ENCODE measurements at places on chromosomes 5 and 9. TPM values are rescaled to one million over a fixed set of nuclear protein-coding genes. Genes with fewer than 3 reads are reported as not detected.

Gene CLIC3
- total RNA-seq, result 3.5 TPM

Gene OR1J2
- total RNA-seq, result 0.33 TPM

GRCh38 chr9:26159575-26160392 lies 481.5 kb upstream of the TUSC1 start:
- no peak overlapping the region for H3K4me3 ChIP-seq
- H3K27ac ChIP-seq, result no peak overlapping the region
- H3K27me3 ChIP-seq, result no peaks in the 10 kb centered on the region
- no peaks in the 10 kb centered on the region for H3K36me3 ChIP-seq

DNA sequence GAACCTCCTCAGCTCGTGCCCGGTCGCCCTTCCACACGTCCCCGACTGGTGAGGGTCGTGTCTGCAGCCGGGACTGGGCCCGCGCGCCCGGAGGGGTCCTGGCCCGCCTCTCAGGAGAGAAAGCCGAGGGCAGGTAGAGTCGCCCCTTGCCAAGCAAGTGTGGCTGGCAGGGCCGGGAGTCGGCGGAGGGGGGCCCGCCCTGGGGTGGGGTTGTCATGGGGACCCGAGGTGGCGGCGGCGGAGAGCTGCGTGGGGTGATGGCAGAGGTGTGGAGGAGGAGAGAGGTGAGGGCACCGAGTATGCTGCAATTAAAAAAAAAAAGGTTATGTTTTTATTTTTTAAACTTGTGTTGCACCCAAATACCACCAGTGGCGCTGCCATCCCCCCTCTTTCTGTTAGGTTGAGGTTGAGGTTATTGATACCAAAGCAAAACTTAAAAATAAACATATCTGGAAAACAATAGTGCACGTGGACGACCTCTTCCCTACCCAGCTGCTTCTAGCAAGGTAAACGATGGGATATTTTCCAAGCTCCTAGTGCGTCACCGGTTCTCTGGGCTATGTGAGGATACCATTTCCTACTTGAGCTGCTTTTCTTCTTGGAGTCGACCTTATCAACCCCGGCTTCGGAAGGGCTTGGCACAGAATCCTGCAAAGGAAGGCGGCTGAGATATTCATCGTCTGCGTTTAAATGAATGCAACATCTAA lies 660 bp downstream of the SCAMP1 start:
- H3K27me3 ChIP-seq, result no peaks in the 10 kb centered on the region
- peak overlapping the region; percentile 94 for H3K27ac ChIP-seq
- peak overlapping the region; percentile 97 for H3K4me3 ChIP-seq

DNA sequence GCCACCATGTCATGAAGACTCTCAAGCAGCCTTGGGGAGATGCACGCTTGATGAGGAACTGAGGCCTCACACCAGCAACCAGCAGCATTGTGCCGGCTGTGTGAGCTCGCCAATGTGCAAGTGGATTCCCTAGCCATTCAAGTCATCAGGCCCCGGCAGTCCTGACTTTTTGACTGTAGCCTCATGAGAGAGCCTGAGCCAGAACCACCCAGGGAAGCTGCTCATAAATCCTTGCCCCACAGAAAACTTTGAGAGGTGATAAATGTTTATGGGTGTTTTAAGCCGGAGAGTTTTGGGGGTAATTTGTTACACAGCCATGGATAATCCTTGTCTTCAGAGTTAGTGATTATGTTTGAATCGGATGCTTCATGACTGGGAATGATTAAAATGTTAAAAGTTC lies 44.7 kb downstream of the FAM240B start:
- H3K27me3 ChIP-seq, result no peaks in the 10 kb centered on the region
- no peak overlapping the region for H3K27ac ChIP-seq
- no peaks in the 10 kb centered on the region for H3K4me1 ChIP-seq
- H3K36me3 ChIP-seq, result no peaks in the 10 kb centered on the region
- no peak for DNase-seq
- H3K4me3 ChIP-seq, result no peak overlapping the region

GRCh38 chr5:40962207-40962955 lies 53.1 kb downstream of the C7 start:
- no peaks in the 10 kb centered on the region for H3K4me1 ChIP-seq
- no peak overlapping the region for H3K27ac ChIP-seq
- no peak overlapping the region for H3K4me3 ChIP-seq
- H3K36me3 ChIP-seq, result no peaks in the 10 kb centered on the region
- H3K27me3 ChIP-seq, result no peaks in the 10 kb centered on the region

DNA sequence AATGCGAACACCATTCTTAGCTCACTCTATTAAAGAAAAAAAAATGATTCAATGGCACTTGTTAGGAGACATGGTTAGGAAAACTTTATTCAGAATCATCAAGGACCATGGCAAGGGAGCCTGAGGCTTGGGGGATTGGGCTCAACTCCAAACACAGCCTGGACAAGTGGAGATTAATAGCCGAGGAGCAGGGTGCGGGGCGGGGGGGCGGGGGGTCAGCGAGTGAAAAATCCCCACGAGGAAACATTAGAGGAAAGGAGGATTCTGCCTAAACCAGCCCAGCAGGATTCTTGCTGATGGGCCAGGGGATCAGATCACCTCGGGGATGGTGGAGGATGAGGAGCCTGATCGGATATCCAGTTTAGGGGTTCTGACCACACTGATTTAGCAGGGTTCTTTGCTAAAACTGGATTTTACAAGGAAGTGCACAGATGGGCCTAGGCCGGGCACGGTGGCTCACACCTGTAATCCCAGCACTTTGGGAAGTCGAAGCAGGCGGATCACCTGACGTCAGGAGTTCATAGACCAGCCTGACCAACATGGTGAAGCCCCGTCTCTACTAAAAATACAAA lies 24.4 kb upstream of the FIBCD1 start:
- no peak for DNase-seq
- no peaks in the 10 kb centered on the region for H3K27me3 ChIP-seq
- peaks cover 12% of the 10 kb centered on the region for H3K4me1 ChIP-seq

DNA sequence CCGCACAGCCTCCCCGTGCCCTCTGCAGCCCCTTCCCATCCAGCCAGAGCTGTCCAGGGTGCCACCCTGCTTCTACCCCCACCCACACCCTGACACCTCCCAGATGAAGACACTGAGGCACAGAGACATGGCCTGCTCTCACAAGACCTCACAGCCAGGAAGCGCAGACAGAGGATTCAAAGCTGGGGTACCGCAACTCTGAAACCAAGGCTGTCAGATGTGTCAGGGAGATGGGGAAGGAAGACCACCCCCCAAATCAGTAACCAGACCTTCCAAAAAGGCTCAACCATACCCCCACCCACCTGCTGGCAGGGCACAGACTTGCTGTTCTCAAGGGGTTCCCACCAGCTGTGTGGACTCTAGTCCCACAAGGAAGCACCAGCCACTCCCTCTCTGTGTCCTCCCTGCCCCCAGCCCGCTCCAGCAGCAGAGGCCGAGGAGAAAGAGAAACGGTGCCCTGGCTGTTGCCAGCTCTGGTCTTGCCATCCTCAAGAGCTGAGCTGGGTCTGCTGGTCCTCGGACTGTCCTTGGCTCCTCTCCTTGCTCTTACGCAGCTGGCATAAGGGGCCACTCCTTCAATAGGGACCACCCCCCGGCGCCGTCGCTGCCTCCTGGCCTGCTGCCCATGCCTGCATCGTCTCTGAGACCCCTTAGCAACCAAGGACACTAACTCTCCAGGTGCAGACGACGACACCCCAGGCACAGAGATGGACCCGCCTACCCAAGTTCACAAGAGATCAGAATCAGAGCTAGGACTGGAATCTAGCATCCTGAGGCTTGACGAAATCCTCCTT lies 699 bp downstream of the AKNA start:
- no peaks in the 10 kb centered on the region for H3K36me3 ChIP-seq
- peak overlapping the region; percentile 72 for H3K27ac ChIP-seq
- peaks cover 36% of the 10 kb centered on the region for H3K4me1 ChIP-seq
- H3K27me3 ChIP-seq, result no peaks in the 10 kb centered on the region
- DNase-seq, result peak; percentile 12
- H3K4me3 ChIP-seq, result peak overlapping the region; percentile 80

DNA sequence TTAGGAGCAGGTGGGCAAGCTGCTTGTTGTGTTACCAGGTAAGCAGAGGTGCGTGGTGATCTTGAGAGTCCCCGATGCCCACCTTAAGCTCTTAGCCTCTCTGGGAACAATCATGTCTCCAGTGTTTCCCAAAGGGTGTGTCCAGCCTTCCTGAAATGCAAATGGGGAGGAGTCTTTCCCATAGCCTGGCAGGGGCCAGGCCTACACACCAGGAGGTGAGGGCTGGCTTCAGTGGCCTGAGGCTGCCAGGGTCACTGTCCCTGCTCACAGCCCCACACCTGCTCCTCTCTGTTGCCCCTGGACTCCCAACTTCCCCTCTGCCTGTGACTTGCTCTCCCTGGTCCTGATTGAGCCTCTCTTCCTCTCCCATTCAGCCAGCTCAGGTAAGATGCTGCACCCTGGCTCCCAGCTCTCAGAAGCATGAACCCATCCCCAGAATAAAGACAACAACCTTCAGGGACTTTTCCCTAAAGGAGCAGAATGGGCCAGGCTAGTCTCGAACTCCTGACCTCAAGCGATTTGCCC lies 65.7 kb upstream of the PHYKPL start:
- no peaks in the 10 kb centered on the region for H3K4me1 ChIP-seq
- DNase-seq, result no peak
- no peaks in the 10 kb centered on the region for H3K27me3 ChIP-seq
- no peaks in the 10 kb centered on the region for H3K36me3 ChIP-seq
- no peak overlapping the region for H3K4me3 ChIP-seq

DNA sequence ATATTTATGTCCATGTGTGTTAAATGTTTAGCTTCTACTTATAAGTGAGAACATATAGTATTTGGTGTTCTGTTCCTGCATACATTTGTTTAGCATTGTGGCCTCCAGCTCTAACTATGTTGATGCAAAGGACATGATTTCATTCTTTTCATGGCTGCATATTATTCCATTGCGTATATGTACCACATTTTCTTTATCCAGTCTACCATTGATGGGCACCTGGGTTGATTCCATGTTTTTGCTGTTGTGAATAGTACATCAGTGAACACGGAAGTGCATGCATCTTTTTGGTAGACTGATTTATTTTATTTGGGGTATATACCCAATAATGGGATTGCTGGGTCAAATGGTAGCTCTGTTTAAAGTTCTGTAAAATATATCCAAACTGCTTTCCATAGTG lies 359.0 kb downstream of the SLCO4C1 start:
- H3K36me3 ChIP-seq, result no peaks in the 10 kb centered on the region
- DNase-seq, result no peak
- no peak overlapping the region for H3K27ac ChIP-seq
- H3K4me1 ChIP-seq, result no peaks in the 10 kb centered on the region

DNA sequence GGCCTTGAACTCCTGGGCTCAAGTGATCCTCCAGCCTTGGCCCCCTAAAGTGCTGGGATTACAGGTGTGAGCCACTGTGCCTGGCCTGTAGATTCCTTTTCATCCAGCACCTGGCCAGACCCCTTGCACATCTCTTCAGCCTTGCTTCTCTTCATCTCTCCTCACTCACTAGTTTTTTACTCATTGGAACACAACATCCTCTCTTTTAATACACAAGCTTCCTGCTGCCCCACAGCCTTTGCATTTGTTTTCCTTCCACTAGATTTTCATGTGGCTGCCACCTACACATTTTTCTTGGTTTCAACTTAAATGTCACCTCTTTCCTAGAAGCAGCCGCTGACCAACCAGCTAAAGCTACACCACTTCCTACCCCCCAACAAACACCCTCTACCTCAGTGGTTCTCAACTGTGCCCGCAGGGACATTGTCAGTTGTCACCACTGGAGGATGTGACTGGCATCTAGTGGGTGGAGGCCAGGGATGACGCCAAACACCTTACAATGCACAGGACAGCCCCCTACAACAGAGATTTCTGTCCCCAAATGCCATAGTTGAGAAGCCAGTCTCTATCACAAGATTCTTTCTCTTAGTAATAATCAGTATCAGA lies 33.7 kb downstream of the HAVCR1 start:
- no peaks in the 10 kb centered on the region for H3K36me3 ChIP-seq
- DNase-seq, result no peak
- H3K27ac ChIP-seq, result no peak overlapping the region

DNA sequence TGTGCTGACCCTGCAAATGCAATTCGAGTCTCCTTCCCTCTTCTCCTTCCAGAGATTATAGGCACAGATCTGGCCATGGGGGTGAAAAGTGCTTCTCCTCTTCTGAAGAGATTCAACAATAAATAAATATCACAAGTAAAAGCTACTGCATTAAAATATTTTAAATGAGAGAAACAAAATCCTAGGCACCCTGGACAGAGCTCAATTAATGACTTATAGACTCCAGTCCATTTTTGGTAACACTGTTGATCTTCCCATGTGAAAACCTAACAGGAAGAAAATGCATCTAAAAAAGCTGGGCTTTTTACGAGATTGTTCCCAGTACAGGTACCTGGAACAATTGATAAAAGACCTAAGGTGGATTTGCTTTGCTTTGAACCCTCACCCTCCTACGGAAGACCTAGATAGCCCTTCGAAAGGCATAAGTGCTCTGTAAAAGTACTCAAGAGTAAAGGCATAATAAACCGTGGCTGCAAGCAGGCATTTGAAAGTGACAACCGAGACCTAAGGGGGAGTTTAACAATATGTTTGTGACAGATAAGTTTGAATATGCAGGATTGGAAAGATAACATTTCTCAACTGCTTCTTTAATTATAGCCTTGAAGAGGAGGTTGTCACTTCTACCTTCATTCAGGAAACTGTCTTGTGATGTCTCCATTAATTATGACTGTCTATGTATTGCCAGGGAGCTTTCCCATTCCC lies 29.4 kb upstream of the MED10 start:
- H3K27me3 ChIP-seq, result no peaks in the 10 kb centered on the region
- DNase-seq, result no peak
- H3K27ac ChIP-seq, result no peak overlapping the region
- H3K4me3 ChIP-seq, result no peak overlapping the region
- H3K4me1 ChIP-seq, result no peaks in the 10 kb centered on the region
- H3K36me3 ChIP-seq, result no peaks in the 10 kb centered on the region

DNA sequence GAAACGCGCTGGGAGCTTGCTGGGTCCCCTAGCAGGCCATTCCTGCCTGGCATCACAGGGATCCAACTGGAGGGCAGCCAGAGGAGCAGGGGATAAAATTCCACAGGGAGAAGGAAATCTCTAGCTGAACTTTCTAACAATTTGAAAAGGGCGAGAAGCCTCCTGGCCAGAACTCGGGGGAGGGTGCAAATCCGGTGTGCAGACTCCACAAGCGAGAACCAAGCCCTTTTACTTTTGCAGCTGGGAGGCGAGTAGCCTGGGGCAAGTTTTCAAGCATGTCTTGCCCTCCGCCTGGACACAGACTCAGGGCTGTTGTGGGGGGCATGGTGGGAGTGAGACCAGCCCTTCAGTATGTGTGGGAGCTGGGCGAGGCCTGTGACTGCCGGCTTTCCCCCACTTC lies 14.3 kb upstream of the POU5F2 start:
- H3K27ac ChIP-seq, result no peak overlapping the region
- no peaks in the 10 kb centered on the region for H3K4me1 ChIP-seq
- no peak overlapping the region for H3K4me3 ChIP-seq

- H3K27me3 ChIP-seq, result no peaks in the 10 kb centered on the region
- no peak for DNase-seq
- no peaks in the 10 kb centered on the region for H3K36me3 ChIP-seq
- H3K27ac ChIP-seq, result no peak overlapping the region
- no peaks in the 10 kb centered on the region for H3K4me1 ChIP-seq
Measured at GRCh38 chr5:109531262-109531661, 121.5 kb upstream of the PJA2 start.

DNA sequence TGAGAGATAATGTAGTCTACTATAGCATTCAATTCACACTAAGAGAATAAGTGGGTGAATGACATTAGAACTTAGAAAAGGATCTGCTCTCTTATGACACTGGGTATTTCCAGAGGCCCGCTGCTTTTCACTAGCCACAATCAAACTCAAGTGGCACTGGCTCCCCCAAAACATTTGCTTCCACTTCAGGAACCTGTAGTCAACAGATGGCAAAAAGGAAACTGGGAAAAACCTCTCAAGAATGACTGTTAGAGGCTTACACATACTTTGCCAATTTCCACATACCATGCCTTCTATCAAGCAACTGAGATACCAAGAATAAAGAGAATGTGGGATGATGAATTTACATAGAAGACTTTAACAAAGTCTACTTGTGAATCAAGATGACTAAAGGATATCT lies 11.2 kb downstream of the POC5 start:
- H3K27me3 ChIP-seq, result no peaks in the 10 kb centered on the region
- no peak overlapping the region for H3K4me3 ChIP-seq
- no peak overlapping the region for H3K27ac ChIP-seq
- no peak for DNase-seq
